NCI-H446 (cell line): ENCODE measurements at places on chromosomes 7 and 10.

- no peak for DNase-seq
Measured at GRCh38 chr10:76695069-76695468, 942.5 kb downstream of the KCNMA1 start.

GRCh38 chr7:120550494-120551048, 277.6 kb downstream of the KCND2 start:
- peak; percentile 6 for DNase-seq

- no peak for DNase-seq
Measured at GRCh38 chr7:90877201-90877600, 281.1 kb downstream of the CDK14 start.

DNA sequence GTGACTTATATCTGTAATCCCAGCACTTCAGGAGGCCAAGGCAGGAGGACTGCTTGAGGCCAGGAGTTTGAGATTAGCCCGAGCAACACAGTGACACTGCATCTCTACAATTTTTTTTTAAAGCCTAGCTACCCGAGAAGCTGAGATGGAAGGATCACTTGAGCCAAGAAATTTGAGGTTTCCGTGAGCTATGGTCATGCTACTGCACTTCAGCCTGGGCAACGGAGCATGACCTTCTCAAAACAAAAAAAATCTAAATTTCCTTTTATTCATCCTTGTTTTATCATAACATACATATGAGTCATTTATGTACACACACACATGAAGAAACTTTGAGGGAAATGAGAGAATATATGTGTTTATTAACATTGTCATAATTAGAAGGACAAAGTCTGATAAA, 277.5 kb upstream of the MAGI2 start:
- DNase-seq: no peak

GRCh38 chr7:7236041-7236440, 53.7 kb downstream of the C1GALT1 start:
- DNase-seq: no peak

GRCh38 chr10:129869596-129870473, 94.2 kb downstream of the EBF3 start:
- DNase-seq: no peak

DNA sequence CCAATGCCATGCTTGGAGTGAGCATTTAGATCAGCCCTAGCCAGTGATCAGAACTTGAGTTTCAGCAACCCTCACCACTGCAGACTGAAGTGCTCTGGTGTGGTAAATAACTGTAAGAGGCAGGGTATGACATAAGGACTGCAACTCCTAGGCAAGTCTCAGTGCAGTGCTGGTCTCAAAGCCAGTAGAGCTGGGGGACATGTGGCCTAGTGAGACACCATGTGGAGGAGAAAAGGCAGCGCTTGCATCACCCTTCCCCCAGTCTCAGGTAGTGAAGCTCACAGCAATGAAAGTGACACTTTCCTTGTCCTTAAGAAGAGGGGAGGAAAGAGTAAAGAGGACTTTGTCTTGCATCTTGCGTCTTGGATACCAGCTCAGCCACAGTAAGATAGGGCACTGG, 386.8 kb upstream of the POT1 start:
- DNase-seq: peak; percentile 48

DNA sequence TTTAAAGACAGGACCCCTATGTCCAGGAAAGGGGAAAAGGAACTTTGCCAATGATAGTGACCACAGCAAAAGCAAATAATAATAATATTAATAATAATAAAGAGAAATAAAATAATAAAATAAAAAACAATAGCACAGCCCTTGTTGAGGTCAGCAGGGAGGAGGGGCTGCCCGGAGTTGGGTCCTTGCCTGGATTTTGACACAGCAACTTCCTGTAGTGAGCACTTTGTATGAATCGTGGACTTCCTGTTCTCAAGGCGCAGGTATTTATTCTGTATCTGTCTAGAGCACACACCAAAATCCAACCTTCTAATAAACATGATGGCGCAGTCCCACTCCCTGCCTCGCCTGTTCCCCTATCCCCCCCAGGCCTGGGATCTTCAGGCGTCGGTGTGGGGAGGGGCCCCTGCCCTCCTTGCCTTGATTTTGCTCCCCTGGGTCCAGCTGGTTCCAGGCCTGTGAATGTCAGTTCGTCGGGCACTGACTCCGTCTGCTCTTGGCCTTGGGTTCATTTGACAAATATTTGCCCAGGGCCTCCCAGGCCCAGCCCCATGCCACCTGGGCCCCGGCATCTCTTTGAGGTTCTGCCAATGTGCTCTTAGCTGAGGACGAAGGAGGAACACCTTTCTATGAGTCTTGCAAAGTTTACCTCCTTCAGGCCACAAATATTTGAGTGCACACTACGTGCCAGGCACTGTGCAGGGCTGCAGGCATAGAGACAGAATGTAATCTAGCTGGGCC, 13.9 kb downstream of the TRIM8 start:
- DNase-seq: no peak
